ENCODE measurements at places on chromosomes 3 and 15.

- no peak for DNase-seq
Observed at GRCh38 chr3:32026593-32026992, 45.0 kb downstream of the ZNF860 start.

- no peak for DNase-seq
Observed at GRCh38 chr15:53829923-53830459, 70.5 kb upstream of the WDR72 start.

DNA sequence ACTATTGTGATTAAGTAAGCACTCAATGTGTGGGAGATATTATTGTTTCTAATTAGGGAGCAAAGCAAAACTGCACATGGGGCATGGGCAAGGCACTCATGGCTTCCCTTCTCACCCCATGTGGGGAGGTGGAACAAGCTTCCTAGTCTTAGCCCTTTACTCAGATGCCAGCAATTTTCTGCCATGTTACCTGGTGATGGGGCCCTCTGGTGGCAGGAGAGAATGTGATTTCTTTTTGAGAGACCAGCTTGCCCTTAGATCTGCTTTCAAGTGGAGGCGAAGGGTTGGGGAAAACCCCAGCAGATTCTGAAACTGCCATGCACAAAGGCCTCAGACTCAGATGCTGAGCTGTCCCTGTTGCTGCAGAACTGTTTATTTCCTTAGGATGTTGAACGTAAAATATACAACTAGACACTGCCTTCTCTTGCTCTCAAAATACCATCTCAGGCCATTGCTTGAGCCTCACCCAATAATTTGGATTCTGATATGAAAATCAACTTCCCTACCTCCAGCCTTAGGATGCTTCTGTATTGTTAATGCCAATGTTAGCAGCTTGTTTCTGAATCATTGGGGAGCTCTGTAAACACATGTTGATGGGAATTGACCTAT lies 130.2 kb upstream of the TPRG1 start:
- peak; percentile 24 for DNase-seq

DNA sequence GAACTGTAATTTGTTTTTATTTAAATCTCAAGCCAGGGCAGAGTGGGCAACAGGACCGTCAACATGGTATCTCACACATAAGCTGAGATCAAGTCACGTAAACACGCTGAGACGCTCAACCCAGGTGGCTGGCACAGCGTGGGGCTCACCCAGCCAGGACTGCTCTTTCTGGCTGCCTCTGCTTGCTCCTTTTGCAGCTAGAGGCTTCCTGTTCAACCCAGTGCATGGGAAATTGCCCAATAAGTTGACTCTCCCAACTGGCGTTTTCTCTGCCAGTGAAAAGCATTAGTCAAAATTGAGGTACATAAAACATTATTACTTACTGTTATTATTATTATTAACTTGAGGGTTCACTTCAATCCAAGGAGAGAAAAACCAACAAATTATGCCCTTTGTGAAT lies 398.1 kb downstream of the NR2F2 start:
- DNase-seq = no peak

GRCh38 chr15:55344206-55344605 lies 25.2 kb downstream of the PIGB start:
- peak; percentile 76 for DNase-seq

- DNase-seq = no peak
Observed at GRCh38 chr15:88323468-88323867, 66.9 kb upstream of the NTRK3 start.

- peak; percentile 77 for DNase-seq
Observed at GRCh38 chr15:27017168-27017809, 46.3 kb downstream of the GABRG3 start.

DNA sequence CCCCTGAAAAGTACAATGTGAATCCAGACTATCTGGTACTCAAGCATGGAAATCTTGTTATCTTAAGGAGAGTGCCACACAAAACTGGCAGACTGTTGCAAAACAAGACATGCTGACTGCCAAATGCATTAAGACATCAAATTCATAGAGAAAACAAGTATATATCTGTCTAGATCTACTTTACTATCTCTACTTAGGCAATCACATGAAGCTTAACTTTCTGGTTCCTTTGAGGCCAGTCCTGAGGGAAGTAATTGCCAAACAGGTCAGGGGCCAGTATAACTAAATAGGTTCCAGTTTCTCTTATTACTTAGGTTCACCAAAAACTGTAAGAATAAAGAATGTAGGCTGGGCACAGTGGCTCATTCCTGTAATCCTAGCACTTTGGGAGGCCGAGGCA lies 15.9 kb upstream of the SLC4A7 start:
- no peak for DNase-seq

- DNase-seq = no peak
Observed at GRCh38 chr3:36411587-36411986, 31.3 kb downstream of the STAC start.

GRCh38 chr3:17121336-17121735 lies 236.6 kb downstream of the PLCL2 start:
- no peak for DNase-seq

GRCh38 chr3:128416578-128417211 lies 50.0 kb downstream of the DNAJB8 start:
- peak; percentile 85 for DNase-seq

- no peak for DNase-seq
Observed at GRCh38 chr15:68249058-68249713, 19.7 kb upstream of the CLN6 start.

GRCh38 chr3:127419641-127420553 lies 132.1 kb upstream of the PRR20G start:
- DNase-seq = no peak

DNA sequence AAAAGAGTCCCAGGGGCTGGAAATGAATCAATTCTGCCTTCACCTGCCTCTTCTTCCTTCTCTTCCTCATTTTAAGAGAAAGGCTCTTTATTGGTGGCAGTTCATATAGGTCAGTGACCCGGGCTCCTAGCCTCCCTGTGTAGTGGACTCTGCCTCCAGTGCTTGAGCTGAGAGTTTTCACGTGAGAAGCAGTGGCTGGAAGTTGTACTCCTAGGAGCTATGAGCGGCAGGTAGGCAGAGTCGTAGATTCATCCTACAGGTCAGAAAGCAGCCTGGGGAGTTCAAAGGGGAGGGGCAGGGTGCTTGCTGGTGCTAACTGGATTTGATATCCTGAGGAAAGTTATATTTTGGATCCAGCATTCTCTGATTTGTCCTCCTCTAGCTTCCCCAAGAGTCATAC lies 101.1 kb downstream of the RPLP1 start:
- DNase-seq = no peak

DNA sequence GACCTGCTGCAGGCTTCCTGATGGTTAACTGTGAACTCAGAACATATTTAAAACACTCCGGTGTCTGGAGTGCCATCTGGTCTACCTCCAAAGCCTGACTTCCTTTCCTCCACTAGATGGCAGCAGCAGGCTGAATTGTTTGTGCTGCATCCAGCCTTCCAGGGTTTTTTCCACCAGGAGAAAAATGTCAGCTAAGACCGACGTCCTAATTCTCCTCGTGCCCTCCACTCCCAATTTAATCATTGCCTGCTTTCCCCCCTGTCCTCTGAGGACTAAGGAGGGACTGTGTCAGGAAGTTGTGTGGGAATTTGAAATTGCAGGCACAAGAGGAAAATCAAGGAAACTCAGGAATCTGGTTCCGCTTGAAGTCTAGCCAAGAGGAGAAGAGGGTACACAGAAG lies 165.2 kb upstream of the UMPS start:
- peak; percentile 69 for DNase-seq

- no peak for DNase-seq
Observed at GRCh38 chr15:74784426-74785193, 2.7 kb downstream of the CSK start.

- peak; percentile 87 for DNase-seq
Observed at GRCh38 chr3:149448331-149448831, 26.1 kb upstream of the TM4SF4 start.

- DNase-seq = no peak
Observed at GRCh38 chr3:167521006-167521355, 47.1 kb upstream of the SERPINI2 start.

GRCh38 chr3:108159865-108160264 lies 62.4 kb downstream of the IFT57 start:
- peak; percentile 71 for DNase-seq

DNA sequence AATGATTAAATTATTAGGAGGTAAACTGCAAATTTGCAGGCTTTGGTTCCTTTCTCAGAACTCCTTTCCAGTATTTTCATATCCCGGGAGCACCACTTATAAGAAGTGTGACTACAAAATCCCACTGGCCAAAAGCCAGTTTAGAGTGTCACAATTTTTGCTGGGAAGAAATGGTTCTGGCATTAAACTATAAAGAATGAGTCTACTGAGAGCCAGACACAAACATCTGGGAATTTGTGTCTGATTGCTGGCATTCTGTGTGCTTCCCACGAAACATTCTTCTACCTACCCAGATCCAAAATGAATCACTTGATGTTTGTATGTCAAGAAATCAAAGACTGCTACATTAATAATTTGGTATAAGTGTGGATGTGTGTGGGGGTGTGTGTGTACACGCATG lies 82.8 kb downstream of the DUT start:
- peak; percentile 98 for DNase-seq

DNA sequence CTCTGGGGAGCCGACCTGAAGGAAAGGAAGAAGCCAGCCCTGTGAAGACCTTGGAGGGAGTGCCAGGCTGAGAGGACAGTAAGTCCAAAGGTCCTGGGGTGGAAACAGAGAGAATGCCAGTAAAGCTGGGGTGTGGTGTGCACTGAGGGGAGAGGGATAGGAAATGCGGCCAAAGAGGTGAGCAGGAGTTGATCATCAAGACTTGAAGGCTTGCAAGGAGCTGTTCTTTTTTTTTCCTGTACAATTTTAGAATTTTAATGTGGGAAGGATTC lies 73.8 kb downstream of the SYNPR start:
- no peak for DNase-seq

- peak; percentile 54 for DNase-seq
Observed at GRCh38 chr3:148309390-148310035, 388.2 kb upstream of the AGTR1 start.

DNA sequence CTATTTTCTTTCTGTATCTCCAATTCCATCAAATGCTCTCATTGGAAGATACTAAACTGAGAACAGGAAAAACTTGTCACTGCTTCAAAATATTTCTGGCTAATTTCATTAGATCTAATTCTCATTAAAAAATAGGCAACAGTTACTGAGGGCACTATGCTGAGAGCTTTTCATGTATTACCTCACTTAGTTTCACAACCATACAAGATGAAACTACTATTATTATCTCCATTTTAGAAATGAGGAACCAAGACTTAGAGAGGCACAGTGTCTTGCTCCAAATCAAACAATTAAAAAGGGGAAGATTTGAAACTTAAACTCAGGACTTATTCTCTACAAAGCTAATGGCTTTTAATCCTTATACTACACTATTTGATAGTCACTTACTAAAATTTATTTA lies 7.2 kb upstream of the OTOL1 start:
- DNase-seq = no peak

DNA sequence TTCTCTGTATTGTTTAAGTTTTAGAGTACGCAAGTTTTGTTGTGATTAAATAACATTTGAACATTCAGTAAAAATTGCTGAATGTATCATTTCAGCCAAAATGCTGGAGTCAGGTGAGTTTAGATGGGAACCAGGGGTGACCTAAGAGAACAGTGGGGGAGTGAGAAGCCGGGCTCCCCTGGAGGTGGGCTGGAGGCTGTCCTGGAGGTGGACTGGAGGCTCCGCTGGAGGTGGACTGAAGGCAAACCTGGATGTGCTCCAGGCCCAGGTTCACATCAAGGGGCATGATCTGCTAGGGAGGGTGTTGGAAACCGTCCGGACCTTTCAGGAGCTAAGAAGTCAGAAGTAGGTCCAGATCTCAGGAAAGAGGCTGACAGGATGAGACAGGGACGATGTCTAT lies 23.7 kb downstream of the DNAJB8 start:
- no peak for DNase-seq

DNA sequence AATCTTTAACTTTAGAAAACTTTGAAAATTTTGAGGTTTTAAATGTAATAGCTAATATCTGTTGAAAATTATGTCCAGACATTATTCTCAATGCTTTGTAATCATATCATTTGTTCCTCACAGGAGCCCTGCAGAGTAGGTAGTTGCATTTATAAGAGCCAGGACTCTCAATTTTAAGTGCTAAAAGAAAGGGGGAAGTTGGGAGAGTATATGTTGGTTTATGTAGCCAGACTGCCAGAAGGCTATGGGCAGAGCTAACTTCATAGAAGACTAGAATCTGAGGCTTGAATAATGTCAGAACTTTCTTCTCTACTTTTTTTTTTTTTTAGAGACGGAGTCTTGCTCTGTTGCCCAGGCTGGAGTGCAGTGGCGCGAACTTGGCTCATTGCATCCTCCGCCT lies 9.1 kb downstream of the VPS8 start:
- DNase-seq = no peak

DNA sequence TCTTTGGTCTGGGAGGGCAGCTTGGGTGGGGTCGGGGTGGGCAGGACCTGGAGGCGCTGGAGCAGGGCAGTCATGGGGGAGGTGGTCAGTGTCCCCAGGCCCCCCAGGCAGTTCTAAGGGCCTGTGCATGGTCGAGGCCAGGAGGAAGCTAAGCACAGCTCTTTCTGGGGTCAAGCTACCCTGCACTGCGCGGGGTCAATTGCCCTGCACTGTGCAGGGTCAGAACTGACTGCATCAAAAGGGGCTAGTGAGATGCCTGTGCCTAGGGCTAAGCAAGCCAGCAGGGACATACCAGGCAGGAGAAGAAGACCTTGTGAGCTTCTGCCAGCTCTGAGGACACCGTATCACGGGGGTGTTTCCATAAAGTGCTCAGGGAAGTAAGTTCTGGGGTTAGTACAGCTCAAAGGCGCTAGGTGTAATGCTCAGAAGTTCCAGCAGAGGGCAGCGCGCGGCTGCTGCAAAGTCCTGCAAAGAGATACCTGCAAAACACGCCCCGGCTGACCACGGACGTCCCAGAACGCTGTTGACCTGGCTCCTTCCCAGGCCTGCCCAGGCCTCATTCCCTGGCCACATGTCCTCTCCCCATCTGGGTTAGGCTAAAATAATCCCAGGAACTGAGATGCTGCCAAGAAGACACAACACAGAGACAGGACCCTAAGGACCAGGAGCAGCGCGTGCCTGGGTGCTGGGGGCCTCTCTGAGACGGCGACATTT lies 18.8 kb upstream of the IQSEC1 start:
- peak; percentile 61 for DNase-seq

- DNase-seq = no peak
Observed at GRCh38 chr15:100020189-100020588, 287.0 kb upstream of the LYSMD4 start.

- DNase-seq = no peak
Observed at GRCh38 chr3:116341899-116342298, 103.4 kb downstream of the LSAMP start.

DNA sequence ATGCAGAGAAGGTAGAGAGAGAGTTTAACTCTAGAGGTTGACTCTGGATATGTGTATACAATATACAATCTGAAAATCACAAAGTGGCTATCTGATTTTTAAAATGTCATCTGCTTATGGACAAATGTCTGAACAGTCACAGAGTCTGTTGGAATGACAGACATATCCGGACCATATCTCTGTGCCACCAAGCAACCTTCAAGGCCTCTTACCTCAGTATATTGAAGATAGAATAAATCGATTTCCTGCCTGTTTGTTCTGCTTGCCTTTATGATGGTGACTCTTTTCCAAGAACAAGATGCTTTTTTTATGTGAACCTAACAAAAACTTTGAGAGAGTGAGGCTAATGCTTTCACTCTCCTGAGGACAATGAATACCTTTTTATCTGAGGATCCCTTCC lies 151.1 kb downstream of the RBPMS2 start:
- DNase-seq = no peak
